ENCODE measurements at places on chromosomes 11 and 22. TPM values are rescaled to one million over a fixed set of nuclear protein-coding genes. Genes with fewer than 3 reads are reported as not detected.

The C22orf42 gene
- total RNA-seq = not detected

The VSIG10L2 gene
- total RNA-seq = not detected

The ST3GAL4 gene
- total RNA-seq = 169 TPM

- H3K4me1 ChIP-seq = peaks cover 14% of the 10 kb centered on the region
- H3K27me3 ChIP-seq = no peaks in the 10 kb centered on the region
- no peaks in the 10 kb centered on the region for H3K36me3 ChIP-seq
- no peak overlapping the region for H3K27ac ChIP-seq
- DNase-seq = no peak
- no peak overlapping the region for H3K4me3 ChIP-seq
These were observed 16.4 kb upstream of the IL2RB start for GRCh38 chr22:37165940-37166674.

- no peak overlapping the region for H3K4me3 ChIP-seq
- H3K27ac ChIP-seq = no peak overlapping the region
- DNase-seq = peak; percentile 14
- H3K36me3 ChIP-seq = no peaks in the 10 kb centered on the region
- H3K27me3 ChIP-seq = no peaks in the 10 kb centered on the region
- no peaks in the 10 kb centered on the region for H3K4me1 ChIP-seq
These were observed 46.2 kb downstream of the BLID start for GRCh38 chr11:122069707-122070360.

DNA sequence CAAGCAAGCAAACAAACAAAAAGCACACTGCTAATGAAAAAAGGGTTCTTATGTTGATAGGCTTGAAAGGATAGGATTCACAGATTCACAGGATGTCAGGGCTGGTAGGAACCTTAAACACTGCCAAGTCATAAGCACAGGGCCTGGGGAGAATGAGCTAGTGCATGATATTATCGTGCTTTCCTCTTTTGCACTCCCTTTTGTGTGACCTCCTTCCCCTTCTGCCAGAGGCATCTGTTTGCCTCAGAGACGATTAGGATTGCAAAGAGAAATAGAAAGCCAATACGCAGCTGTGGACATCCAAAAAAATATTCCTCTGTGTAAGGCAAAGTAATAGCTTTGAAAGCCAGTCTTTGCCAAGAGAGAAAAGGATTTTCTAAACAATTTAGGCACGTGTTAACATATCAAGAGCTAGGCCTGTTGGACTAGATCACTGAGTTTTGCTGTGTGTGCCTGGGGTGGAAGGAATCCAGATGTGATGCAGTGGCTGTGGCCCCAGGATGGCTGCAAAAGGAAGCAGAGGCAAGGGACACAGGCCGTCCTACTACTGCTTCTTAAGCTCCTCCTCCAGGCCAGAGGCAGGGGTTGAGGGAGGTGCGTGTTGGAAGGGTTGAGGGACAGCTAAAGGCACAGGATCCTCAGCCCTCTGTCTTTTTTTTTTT is 30.6 kb downstream of the MCHR1 start:
- H3K27ac ChIP-seq = peak overlapping the region; percentile 68
- H3K4me3 ChIP-seq = no peak overlapping the region
- H3K36me3 ChIP-seq = no peaks in the 10 kb centered on the region
- peaks cover 6% of the 10 kb centered on the region for H3K4me1 ChIP-seq

DNA sequence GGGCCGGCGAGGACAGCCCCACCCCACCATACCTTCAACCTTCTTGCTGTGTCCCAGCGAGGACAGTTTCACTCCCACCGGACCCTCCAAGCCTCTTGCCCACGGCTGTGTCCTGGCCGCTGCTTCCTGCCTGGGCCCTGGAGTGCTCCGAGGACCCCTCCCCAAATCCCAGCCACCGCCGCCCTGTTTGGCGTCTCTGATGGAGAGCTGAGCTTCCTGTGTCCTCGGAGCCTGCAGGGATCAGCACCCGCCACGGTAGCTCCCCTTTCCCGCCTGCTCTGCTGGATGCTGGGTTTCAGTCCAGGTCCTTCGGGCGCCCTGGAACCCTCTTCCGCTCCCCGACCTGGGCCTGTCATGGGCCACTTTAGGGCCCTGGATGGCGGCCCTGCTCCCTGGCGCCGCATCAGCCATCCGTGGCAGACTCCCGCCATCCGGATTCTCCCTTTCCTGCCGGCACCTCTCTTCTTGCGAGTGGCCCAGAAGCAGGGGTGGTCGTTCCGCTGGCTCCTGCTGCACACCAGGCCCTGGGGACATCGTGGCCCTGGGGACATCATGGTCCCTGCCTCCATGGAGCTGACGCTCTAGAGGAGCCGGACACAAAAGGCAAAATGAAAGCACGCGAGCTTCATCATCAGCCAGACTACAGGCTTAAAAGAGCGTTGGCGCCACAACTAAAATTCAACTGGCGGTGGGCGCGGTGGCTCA is 34.3 kb upstream of the GAL start:
- no peak overlapping the region for H3K4me3 ChIP-seq
- H3K27me3 ChIP-seq = peaks cover 41% of the 10 kb centered on the region
- no peak for DNase-seq
- H3K4me1 ChIP-seq = no peaks in the 10 kb centered on the region

DNA sequence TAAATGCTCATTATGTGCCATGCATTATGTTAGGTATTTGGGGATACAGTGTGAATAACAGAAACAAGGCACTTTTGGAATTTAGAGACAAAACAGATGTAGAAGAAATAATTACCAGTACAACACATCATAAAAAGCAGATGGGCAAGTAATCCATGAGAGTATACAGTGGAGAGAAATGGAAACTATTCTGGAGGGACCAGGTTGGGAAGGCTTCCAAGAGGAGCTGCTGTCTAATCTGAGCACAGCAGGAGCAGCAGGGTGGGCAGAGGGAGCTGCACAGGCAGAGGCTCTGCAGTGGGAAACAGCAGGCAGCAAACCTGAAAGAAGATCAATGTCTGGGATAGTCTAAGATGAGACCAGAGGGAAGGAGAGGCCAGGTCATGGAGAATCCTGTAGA is 268.7 kb upstream of the CCDC90B start:
- DNase-seq = no peak
- no peak overlapping the region for H3K27ac ChIP-seq
- H3K4me1 ChIP-seq = no peaks in the 10 kb centered on the region
- H3K36me3 ChIP-seq = no peaks in the 10 kb centered on the region
- no peak overlapping the region for H3K4me3 ChIP-seq

DNA sequence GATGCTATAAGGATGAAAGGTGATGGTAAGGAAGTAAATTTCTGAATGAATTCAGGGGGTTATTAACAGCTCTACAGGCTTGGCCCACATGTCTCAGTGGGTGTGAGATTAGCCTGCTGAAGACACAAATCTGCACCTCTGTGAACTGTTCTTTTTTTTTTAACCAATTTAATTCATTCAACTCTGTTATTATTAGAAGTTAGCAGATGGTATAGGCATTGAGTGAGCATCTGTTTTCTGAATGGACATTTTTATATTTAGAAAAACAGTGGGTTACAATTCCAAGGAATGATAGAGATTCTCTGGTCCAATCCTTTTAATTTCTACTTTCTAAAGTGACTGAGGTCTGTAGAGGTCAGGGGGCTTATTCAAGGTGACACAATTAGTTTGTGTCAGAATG is 122.0 kb upstream of the SORL1-AS1 start:
- no peak overlapping the region for H3K27ac ChIP-seq
- H3K27me3 ChIP-seq = no peaks in the 10 kb centered on the region
- H3K4me1 ChIP-seq = no peaks in the 10 kb centered on the region

- H3K4me1 ChIP-seq = no peaks in the 10 kb centered on the region
- no peaks in the 10 kb centered on the region for H3K36me3 ChIP-seq
- no peaks in the 10 kb centered on the region for H3K27me3 ChIP-seq
- no peak for DNase-seq
- H3K27ac ChIP-seq = no peak overlapping the region
These were observed 20.2 kb downstream of the GAB2 start for GRCh38 chr11:78397398-78397797.
